Renal cortex interstitium (tissue), 15 donors: ENCODE measurements at places on chromosomes 6 and 20. TPM values are rescaled to one million over a fixed set of nuclear protein-coding genes. Genes with fewer than 3 reads are reported as not detected.

WDR46 gene
- 57.3 TPM for polyA plus RNA-seq

DNA sequence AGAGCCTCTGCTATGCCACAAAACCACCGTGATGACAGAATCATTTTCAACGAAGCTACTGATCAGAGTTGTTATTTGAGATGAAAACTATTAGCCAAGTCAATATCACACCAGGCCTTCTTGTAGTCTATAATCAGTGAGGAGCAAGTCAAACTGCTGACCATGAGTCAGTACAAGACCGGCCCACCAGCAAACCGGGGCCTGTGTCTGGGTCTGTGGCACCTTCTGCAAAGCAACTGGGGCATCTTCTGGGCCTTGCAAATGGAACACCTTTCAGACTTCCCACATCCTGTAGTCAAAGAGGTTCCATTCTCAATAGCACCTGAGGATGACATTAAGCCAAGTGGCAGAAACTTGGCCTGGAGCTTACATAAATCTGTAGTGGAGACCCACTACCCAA, 38.5 kb downstream of the CPXM1 start:
- DNase-seq: no peak

TULP1 gene
- 3.7 TPM for polyA plus RNA-seq

DNA sequence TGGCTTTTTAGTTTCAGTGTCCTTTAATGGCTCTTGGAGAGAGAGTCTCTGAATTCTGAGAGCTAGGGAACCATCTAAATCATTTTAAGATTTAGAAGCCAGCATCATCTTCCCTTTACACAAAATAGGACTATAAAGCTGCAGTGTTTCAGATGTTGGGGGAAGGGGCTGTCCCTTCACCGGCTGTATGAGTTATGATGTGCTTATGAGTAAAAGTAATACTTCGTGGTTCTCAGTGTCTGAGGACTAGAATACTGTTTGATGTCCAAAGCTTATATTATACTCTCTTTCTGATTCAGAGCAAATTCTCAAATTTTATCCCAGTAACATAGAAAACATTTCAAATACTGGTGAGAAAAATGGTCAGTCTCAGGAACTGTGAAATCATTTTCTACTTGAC, 63.5 kb upstream of the FAM8A1 start:
- DNase-seq: no peak

MANEA gene
- 29.1 TPM for polyA plus RNA-seq

HLA-DMA gene
- 24.6 TPM for polyA plus RNA-seq

GRCh38 chr6:20202324-20202658, 10.0 kb downstream of the MBOAT1 start:
- no peak for DNase-seq

DNA sequence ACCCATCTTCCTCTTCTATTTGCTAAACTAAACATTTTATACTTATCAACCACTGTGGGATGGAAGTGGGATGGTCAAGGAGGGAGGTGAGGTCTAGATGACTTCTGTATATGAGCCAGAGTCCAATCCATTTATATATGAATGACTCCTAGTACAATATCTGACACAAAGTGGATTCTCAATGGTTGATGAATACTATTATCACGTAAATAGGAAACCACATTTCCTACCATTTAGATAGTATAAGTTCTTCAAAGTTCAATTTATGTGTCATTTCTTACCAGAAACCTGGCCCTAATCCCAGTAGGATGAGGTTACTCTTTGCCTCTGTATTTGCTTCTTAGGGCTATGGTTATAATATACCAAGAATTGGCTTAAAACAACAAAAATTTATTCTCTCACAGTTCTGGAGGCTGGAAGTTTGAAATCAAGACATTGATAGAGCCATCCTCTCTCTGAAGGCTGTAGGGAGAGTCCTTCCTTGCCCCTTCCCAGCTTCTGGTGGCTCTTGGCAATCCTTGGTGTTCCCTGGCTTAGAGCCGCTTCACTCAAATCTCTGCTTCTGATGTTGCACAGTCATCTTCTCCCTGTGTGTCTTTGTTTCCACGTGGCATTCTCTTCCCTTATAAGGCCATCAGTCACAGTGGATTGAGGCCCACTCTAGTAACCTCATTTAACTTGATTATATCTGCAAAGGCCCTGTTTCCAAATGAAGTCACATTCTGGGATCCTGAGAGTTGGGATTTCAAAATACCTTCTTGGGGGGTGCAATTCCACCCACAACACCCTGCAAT, 41.0 kb upstream of the RAB23 start:
- no peak for DNase-seq

- no peak for DNase-seq
These were observed 30.1 kb upstream of the NOX3 start for GRCh38 chr6:155485756-155486155.

MUC21 gene
- polyA plus RNA-seq: not detected

- DNase-seq: no peak
These were observed 60.8 kb upstream of the SSTR4 start for GRCh38 chr20:22974354-22974753.

DNA sequence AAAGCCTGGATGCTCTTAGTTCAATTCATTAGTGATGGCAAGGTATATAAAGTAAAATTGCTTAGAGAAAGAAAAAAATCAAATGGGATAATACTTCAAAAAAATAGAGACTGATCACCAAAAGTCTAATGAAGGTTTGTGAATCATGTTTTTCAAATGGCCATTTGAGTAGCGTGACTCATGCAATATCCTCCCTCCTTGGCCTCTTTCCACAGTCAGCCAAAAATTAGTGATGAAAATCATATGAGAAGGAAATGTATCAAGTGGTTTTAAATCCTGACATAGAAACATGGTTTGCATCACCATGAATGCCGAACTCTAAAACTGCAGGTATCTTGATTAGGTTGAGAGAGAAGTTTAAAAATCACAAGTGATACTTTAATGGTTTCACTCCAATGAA, 1.2 kb upstream of the COL19A1 start:
- no peak for DNase-seq

- no peak for DNase-seq
These were observed 12.1 kb downstream of the PTCHD4 start for GRCh38 chr6:48098923-48099322.
